ENCODE measurements at places on chromosomes 16 and 17.

- DNase-seq: no peak
Observed at GRCh38 chr16:89981414-89981813, 32.9 kb downstream of the DEF8 start.

GRCh38 chr16:87185308-87185707, 131.9 kb downstream of the C16orf95 start:
- no peak for DNase-seq

GRCh38 chr17:4708436-4708835, 2.0 kb upstream of the ARRB2 start:
- DNase-seq: no peak

- no peak for DNase-seq
Observed at GRCh38 chr16:4386451-4386805, 14.8 kb downstream of the VASN start.

- DNase-seq: no peak
Observed at GRCh38 chr16:8919934-8920462, 37.8 kb downstream of the LITAFD start.

GRCh38 chr16:63890081-63890480, 1231.8 kb downstream of the CDH11 start:
- DNase-seq: no peak

- DNase-seq: no peak
Observed at GRCh38 chr16:84810518-84811273, 9.1 kb upstream of the CRISPLD2 start.

GRCh38 chr17:55564081-55564480, 52.8 kb upstream of the SMIM36 start:
- DNase-seq: no peak

DNA sequence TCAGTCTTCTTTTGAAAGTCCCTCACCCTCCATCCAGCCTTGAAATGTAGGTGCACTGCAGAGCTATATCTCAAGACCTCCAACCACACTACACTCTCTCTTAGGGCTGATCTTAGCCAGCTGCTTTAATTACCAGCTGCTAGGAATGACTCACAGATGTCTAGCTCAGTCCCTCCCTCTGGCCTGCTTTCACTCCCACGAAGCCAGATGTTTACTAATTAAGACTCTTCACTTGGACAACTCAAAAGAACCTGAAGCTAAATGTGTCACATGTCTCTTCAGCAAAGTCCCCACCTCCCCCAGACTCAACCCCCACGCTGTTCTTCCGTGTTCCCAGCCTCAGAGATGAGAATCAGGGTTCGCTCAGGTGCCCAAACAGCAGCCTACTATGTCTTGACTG, 2.6 kb downstream of the GTF3C1 start:
- no peak for DNase-seq

DNA sequence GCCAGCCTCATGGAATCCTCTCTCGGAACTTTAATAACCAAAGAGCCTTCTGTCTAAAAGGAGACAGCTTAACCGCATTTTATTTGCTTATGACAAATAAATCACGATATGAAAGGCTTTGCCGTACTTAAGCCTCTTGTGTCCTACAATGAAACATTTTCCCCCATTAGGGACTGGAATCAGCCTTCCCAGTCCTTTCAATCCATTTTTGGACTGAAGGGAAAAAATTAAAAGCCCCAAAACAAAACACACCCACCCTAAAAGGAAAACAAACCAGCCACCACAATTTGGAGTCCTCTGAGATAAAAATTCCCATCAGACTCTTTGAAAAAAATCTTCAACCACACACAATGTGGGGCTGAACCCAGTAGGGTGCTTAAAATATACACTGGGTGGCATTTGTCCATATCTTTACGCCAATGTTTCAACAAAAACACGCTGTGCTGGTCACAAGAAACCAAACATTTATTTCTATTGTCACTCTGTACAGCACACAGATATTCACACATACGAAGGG, 3.0 kb downstream of the HOXB4 start:
- DNase-seq: no peak

GRCh38 chr17:49198211-49198610, 12.2 kb downstream of the GNGT2 start:
- DNase-seq: no peak
